ENCODE measurements at places on chromosomes 12 and 14.

- H3K27me3 ChIP-seq: peaks cover 26% of the 10 kb centered on the region
- no peak overlapping the region for H3K27ac ChIP-seq
- H3K36me3 ChIP-seq: no peaks in the 10 kb centered on the region
These were observed 4.6 kb downstream of the KIF26A start for GRCh38 chr14:104142946-104143470.

DNA sequence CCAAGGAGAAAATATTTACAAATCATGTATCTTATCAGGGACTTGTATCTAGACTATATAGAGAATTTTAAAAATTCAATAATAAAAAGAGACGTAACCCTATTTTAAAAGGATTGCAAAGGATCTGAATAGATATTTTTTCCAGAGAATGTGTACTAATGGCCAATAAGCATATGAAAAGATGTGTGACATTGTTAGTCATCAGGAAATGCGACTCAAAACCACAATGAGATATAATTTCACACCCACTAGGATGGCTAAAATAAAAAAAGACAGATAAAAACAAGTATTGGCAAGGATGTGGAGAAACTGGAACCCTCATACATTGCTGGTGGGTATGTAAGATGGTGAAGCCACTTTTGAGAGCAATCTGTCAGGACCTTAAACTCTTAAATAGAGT, 141.9 kb upstream of the BMP4 start:
- no peaks in the 10 kb centered on the region for H3K27me3 ChIP-seq
- H3K4me3 ChIP-seq: no peak overlapping the region
- H3K27ac ChIP-seq: peak overlapping the region; percentile 24
- H3K36me3 ChIP-seq: peaks cover 4% of the 10 kb centered on the region
- peaks cover 15% of the 10 kb centered on the region for H3K4me1 ChIP-seq

DNA sequence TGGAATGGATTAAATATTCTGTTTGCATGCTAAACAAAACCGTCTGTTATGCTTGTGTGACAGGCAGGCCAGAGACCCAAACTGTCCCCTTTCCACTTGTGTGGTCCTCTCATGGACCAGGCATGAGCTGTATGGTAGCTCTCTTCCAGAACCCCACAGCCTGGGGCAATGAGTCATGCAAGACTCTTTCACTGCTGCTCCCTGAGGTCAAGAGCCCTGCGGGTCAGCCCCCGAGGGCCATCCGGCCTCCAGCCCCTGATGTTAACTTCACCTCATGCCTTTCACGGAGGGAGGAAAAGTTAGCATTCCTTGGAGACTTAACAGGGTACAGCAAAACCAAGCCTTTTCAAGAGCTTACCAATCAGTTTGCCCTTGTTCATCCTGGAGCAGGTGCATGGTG, 239.1 kb upstream of the DIO3 start:
- no peak for DNase-seq
- no peak overlapping the region for H3K4me3 ChIP-seq
- H3K27ac ChIP-seq: no peak overlapping the region
- H3K36me3 ChIP-seq: no peaks in the 10 kb centered on the region

DNA sequence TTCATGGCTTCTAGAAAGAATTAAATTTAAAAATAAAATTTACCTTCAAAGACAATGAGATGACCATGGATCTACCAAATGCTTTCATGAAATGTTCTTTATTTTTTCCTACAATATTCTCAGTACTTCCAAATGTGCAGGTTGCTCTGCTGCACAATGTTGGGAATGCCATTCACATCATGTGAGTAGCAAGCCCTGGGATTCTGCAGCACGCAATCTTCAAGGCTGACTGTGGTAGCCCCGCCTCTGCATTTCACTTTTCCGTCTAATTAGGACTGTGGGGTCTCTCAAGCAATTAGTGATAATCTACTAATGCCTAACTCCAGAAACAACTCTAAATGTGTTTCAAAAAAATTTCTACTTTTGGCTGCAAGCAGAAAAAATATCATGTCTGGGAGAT, 13.7 kb upstream of the NTN4 start:
- H3K4me3 ChIP-seq: no peak overlapping the region
- H3K27me3 ChIP-seq: no peaks in the 10 kb centered on the region
- H3K4me1 ChIP-seq: peaks cover 74% of the 10 kb centered on the region
- no peaks in the 10 kb centered on the region for H3K36me3 ChIP-seq
- peak overlapping the region; percentile 98 for H3K27ac ChIP-seq

DNA sequence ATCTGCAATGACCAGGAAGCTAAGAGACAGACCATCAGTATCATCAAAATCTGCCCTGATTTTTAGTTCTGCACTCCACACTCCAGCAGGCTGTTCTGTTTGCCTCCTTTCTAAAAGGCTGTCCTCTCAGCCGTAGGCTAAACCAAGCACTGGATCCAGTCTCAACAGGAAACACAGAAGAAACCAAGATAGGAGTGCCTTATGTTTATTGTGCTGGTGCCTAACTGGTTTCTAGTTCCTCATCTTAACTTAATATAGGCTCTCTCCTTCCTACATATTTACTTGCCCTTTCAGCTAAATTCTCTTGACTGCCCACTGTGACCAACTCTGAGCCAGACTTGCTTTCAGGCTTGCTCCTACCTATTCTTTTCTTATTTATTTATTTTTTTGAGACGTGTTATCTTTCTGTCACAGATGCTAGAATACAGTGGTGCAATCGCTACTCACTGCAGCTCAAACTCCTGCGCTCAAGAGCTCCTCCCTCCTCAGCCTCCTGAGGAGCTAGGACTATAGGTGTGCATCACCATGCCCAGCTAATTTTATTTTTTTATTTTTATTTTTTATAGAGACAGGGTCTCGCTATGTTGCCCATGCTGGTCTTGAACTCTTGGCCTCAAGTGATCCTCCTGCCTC, 30.8 kb downstream of the GALNT4 start:
- DNase-seq: no peak
- no peaks in the 10 kb centered on the region for H3K27me3 ChIP-seq
- H3K4me3 ChIP-seq: no peak overlapping the region
- H3K4me1 ChIP-seq: no peaks in the 10 kb centered on the region
- no peaks in the 10 kb centered on the region for H3K36me3 ChIP-seq

DNA sequence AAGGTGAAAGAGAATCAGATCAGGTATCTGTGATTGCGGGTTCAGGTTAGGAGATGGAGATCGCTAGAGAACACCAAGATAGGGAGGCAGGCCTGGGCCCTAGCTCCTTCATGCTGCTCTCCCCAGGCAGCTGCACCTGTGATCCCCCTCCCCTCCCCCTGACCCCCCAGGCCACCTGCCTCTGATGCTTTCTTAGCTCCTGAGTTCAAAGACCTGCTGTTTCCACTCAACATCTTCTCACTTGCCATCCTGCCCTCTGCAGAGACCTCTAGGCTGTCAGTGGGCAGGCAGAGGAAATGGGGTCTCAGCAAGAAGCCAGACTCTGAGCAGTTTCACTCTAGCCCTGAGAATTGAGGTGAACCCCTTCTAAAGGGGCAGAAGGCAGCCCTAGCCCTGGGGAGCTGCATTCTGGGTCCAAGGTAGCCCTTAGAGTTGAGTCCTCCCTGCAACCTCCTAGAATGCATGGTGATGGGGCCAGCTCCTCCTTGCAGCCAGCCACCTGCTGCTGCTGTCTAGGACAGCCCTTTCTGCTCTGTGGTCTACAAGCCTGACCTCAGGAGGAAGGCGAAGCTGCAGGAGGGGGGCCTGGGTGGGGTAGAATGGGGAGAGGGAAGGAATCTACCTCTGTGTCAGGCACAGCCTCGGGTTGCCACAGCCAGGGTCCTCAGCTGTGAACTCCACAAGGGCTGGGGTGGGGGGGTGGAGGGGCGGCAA, 6.4 kb upstream of the SLC48A1 start:
- no peaks in the 10 kb centered on the region for H3K27me3 ChIP-seq
- H3K4me1 ChIP-seq: peaks cover 13% of the 10 kb centered on the region

- no peaks in the 10 kb centered on the region for H3K27me3 ChIP-seq
- no peak overlapping the region for H3K27ac ChIP-seq
- no peak overlapping the region for H3K4me3 ChIP-seq
These were observed 66.7 kb downstream of the PDE3A start for GRCh38 chr12:20434996-20435395.

GRCh38 chr12:56469007-56469930, 891 bp downstream of the SPRYD4 start:
- peak; percentile 22 for DNase-seq
- H3K4me3 ChIP-seq: peak overlapping the region; percentile 97
- peaks cover 13% of the 10 kb centered on the region for H3K4me1 ChIP-seq
- peak overlapping the region; percentile 76 for H3K27ac ChIP-seq
- no peaks in the 10 kb centered on the region for H3K27me3 ChIP-seq

DNA sequence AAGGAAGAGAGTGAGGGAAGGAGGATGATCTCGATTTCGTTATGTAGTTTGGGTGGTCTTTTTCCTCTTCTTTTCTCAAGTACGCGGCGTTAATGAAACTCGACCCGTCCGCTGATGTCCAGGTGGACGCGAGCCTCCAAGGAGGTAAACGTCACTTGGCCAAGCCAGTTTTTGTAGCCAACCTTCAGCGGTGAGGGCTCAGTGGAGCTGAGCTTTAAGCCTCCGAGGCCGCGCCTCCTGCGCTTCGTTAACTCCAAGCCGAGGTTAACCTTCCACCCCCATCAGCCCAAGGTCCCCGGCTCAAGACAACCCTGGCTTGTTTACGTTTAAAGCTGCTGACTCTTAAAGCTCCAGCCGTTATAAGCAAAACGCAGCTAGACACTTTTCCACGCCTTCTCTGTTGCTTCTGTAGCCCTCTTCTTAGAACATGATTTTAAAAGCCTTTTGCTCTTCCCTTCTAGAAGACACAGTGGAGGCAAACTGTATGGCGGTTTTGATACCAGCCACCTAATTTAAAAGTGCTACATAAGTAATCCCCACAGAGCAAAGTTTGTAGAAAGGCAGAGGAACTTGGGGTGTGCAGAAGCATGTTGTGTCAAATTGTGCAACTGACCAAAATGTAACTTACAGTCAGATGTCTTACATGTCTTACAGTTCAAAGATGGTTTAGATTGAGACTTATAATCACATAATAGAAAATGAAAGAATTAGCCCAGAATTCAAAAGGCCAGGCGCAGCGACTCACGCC, 923 bp upstream of the ITPR2 start:
- H3K4me3 ChIP-seq: peak overlapping the region; percentile 81
- no peak overlapping the region for H3K27ac ChIP-seq
- no peaks in the 10 kb centered on the region for H3K27me3 ChIP-seq

DNA sequence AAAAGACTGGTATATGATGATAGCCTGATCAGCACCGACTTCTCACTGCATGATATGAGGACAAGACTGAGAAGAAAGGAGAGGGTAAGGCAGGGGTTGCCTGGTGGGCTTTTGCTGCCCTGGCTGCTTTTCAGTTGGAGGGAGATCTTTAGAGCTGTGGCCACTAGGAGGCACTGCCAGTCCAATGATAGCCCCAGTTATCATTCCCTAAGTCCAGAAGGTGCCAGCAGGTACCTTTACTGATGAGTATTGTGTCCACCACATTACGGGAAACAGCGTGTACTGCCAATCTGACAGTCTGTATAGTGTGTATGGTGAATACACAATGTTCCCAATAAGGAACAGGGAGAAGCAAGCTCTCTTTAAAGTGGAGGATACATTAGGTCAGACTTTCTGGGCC, 55.8 kb upstream of the CCDC175 start:
- peak; percentile 87 for DNase-seq
- H3K4me3 ChIP-seq: no peak overlapping the region
- no peaks in the 10 kb centered on the region for H3K4me1 ChIP-seq
- H3K27me3 ChIP-seq: peaks cover 75% of the 10 kb centered on the region
- no peaks in the 10 kb centered on the region for H3K36me3 ChIP-seq

- no peak overlapping the region for H3K27ac ChIP-seq
- H3K27me3 ChIP-seq: no peaks in the 10 kb centered on the region
- DNase-seq: no peak
- no peaks in the 10 kb centered on the region for H3K4me1 ChIP-seq
- no peaks in the 10 kb centered on the region for H3K36me3 ChIP-seq
These were observed 69.9 kb downstream of the TBK1 start for GRCh38 chr12:64521833-64522232.

DNA sequence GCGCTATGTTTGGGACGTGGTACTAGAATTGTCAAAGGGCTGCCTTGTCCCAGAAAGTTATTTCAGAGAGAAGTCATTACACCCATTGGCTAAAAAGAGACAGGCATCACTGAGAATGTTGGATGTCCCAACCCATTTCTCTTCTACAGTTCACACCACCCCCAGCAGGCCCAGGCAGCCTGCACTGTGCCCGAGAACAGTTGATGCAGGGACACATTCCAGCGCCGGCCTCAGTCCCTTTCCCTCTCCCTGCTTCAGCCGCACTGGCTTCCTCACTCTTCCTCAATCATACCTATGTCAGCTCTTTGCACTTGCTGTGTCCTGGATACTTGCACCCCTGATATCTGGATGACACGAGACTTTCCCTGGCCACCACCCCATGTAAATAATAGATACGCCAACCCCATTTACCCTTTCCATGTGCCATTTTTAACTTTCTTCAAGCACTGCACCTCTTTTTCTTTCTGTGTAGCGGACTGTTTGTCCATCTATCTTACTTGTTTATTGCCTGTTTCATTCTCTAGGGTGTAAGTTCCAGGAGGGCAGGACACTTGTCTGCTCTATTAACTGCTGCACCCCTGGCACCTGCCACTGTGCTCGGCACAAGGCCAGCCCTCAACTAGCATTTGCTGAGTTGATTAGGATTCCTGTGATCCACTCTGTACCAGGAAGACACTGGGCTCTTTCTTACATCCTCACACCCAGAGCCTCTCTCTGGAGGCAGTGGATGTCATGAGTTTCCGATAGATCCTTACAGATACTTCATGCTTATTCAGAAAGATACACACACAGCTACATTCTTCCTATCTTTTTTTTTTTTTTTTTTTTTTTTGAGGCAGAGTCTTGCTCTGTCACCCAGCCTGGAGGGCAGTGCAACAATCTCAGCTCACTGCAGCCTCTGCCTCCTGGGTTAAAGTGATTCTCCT, 76.6 kb upstream of the CEP83 start:
- DNase-seq: no peak
- no peaks in the 10 kb centered on the region for H3K4me1 ChIP-seq
- no peaks in the 10 kb centered on the region for H3K27me3 ChIP-seq
- H3K36me3 ChIP-seq: no peaks in the 10 kb centered on the region

- DNase-seq: peak; percentile 61
- H3K4me1 ChIP-seq: peaks cover 56% of the 10 kb centered on the region
- no peaks in the 10 kb centered on the region for H3K36me3 ChIP-seq
- H3K27ac ChIP-seq: peak overlapping the region; percentile 61
- H3K4me3 ChIP-seq: peak overlapping the region; percentile 72
These were observed 1.8 kb upstream of the ZNF839 start for GRCh38 chr14:102317564-102318248.

DNA sequence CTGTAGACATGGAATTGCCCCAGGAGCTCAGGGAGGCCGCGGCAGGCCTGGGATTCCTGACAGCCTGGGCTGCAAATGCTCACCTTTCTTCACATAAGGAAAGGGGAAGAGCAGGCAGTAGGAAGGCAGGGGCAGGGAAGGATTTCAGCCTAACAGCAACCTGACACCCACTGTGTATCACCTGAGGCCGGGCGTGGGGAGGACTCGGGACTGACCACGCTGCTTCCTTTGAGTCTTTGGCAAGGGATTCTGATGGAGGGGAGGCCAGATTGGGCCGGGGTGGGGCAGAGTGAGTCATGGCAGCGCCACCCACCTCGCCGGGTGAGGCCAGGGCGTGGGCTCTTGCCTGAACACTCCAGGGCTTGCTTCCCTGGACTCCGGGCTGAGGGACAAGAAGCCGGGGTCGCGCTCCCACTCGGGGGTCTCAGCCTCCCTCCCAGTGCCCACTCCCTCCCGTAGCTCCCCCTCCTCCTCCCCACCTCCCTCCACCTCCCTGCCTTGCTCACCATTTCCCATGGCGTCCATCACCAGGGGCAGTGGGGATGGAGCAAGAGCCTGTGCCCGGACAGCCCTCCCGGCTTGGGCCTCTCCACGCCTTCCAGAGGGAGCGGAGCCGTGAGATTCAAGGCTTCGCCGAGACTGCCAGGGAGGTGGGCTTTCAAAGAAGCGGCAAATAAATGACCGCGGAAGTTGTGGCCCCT, 247.9 kb upstream of the RTL1 start:
- peaks cover 25% of the 10 kb centered on the region for H3K4me1 ChIP-seq
- no peaks in the 10 kb centered on the region for H3K36me3 ChIP-seq
- peak; percentile 90 for DNase-seq
- H3K27me3 ChIP-seq: no peaks in the 10 kb centered on the region
- H3K4me3 ChIP-seq: peak overlapping the region; percentile 26
